Fibroblast of lung (primary cell): ENCODE measurements at places on chromosomes 12 and 14. TPM values are rescaled to one million over a fixed set of nuclear protein-coding genes. Genes with fewer than 3 reads are reported as not detected.

ALKBH1 gene
- total RNA-seq, result 11.3 and 12.1 TPM in 2 replicates

MAP3K9 gene
- total RNA-seq, result under 0.01 and 0.17 TPM in 2 replicates

PLEKHG7 gene
- total RNA-seq, result not detected in 2 replicates

OR6C68 gene
- total RNA-seq, result not detected in 2 replicates

TSPAN19 gene
- total RNA-seq, result not detected in 2 replicates

RNASE4 gene
- total RNA-seq, result 20.0 and 22.1 TPM in 2 replicates

C1QL4 gene
- 0.17 TPM in 1 of 2 replicates, not detected in the other for total RNA-seq

LALBA gene
- not detected in 2 replicates for total RNA-seq

KCNMB4 gene
- 0.33 and 0.51 TPM in 2 replicates for total RNA-seq

TMTC1 gene
- 92.5 and 222 TPM in 2 replicates for total RNA-seq

SMIM41 gene
- total RNA-seq, result 2.0 and 2.1 TPM in 2 replicates

CACNA2D4 gene
- 0.26 and 0.99 TPM in 2 replicates for total RNA-seq

OR10G3 gene
- not detected in 2 replicates for total RNA-seq

CAPZA3 gene
- total RNA-seq, result not detected in 2 replicates

- H3K4me3 ChIP-seq, result no peak overlapping the region
- H3K36me3 ChIP-seq, result no peaks in the 10 kb centered on the region
- H3K4me1 ChIP-seq, result no peaks in the 10 kb centered on the region
- H3K27me3 ChIP-seq, result no peaks in the 10 kb centered on the region
Observed at GRCh38 chr12:115213538-115214016, 529.6 kb upstream of the TBX3 start.

GRCh38 chr14:29528889-29529288, 398.8 kb downstream of the PRKD1 start:
- H3K27me3 ChIP-seq, result peaks cover 3% of the 10 kb centered on the region
- no peaks in the 10 kb centered on the region for H3K36me3 ChIP-seq
- H3K4me1 ChIP-seq, result no peaks in the 10 kb centered on the region
- H3K4me3 ChIP-seq, result no peak overlapping the region
- peak; percentile 19 for DNase-seq

DNA sequence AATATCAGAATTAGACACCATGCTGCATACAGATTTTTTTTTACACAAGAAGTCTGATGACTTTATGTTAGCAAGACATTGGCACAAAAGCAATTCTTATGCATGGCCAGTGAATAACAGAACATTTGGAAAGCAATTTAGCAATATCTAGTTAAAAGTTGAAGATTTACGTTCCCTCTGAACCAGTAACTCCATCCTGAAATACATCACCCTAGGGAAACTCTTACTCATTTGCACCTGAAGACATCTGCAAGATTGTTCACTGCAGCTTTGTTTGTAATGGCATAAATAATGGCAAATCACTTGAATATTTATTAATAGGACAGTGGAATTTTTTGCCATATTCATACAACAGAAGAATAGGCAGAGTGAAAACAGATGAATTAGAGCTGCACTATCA, 670.0 kb upstream of the NOVA1 start:
- no peak overlapping the region for H3K27ac ChIP-seq
- DNase-seq, result no peak
- no peak overlapping the region for H3K4me3 ChIP-seq
- H3K36me3 ChIP-seq, result no peaks in the 10 kb centered on the region

- DNase-seq, result peak; percentile 52
- H3K27me3 ChIP-seq, result no peaks in the 10 kb centered on the region
- no peaks in the 10 kb centered on the region for H3K36me3 ChIP-seq
- no peaks in the 10 kb centered on the region for H3K4me1 ChIP-seq
- no peak overlapping the region for H3K4me3 ChIP-seq
- no peak overlapping the region for H3K27ac ChIP-seq
Observed at GRCh38 chr12:93315907-93316622, 61.7 kb upstream of the NUDT4 start.

DNA sequence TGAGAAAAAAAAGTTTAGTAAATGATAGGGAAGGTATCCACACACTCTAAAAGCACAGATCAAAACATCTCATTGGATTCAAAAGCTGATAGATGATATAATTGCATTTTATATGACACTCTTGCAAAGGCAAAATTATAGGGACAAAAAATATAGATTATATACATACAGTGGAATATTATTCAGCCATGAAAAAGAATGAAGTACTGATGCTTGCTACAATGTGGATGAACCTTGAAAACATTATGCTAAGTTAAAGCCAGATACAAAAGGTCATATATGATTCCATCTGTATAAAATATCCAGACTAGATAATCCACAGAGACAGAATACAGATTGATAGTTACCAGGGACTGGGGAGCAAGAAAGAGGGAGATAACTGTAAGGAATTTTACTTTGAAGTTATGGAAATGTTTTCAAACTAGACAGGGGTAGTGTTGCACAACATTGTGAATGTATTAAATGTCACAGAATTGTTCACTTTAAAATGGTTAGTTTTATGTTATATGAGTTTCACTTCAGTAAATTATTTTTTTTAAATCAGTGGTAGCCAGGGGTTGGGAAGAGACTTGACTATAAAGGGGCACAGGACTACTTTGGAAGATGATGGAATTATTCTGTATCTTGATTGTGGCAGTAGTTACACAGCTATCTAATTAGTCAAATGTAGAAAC, 41.7 kb upstream of the CDKN3 start:
- DNase-seq, result no peak
- no peak overlapping the region for H3K4me3 ChIP-seq
- H3K4me1 ChIP-seq, result no peaks in the 10 kb centered on the region

GRCh38 chr14:100835548-100836310, 9.8 kb downstream of the MEG3 start:
- no peaks in the 10 kb centered on the region for H3K4me1 ChIP-seq
- H3K4me3 ChIP-seq, result no peak overlapping the region
- no peaks in the 10 kb centered on the region for H3K27me3 ChIP-seq

DNA sequence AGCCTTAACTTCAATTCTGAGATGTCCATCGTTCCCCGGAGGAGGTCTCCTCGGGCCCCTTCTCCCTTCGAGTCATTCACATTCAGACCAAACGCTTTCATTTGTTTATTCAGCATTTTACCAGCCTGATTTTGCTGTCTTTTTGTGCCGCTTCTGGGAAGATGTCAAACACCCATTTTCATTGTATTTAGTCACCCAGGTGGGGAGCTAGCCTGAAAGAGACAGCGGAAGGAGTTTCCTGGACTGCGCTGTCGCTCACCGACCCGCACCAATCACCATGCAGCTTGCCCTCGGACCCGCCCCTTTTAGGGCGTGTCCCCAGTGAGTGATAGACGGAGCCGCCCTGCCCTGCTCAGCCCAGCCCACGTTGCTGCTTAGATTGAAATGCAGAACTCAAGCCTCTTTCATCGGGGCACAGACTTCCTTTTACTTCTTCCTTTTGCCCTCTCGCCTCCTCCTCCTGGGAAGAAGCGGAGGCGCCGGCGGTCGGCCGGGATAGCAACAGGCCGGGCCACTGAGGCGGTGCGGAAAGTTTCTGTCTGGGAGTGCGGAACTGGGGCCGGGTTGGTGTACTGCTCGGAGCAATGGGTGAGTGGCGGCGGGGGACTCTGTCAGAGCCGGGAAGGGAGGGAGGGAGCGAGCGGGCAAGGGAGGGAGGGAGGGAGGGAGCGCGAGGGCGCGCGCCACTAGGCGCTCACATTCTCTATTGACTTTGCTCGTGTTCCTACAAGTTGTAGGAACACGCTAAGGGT, at the start of gene PAX9:
Gene PAX9 (plus strand): TSS at position 355 of the 752 bp plus-strand sequence. CDS start 230 bp downstream, at position 585.
- peak; percentile 42 for DNase-seq
- H3K4me1 ChIP-seq, result no peaks in the 10 kb centered on the region
- peaks cover 91% of the 10 kb centered on the region for H3K27me3 ChIP-seq
- peak within 1 kb of the TSS; percentile 21 for H3K4me3 ChIP-seq
- H3K36me3 ChIP-seq, result no peaks in the 10 kb centered on the region
- H3K27ac ChIP-seq, result no peak within 1 kb of the TSS

- H3K4me3 ChIP-seq, result no peak overlapping the region
- H3K36me3 ChIP-seq, result no peaks in the 10 kb centered on the region
- no peaks in the 10 kb centered on the region for H3K4me1 ChIP-seq
- no peaks in the 10 kb centered on the region for H3K27me3 ChIP-seq
Observed at GRCh38 chr12:79023784-79024183, 159.2 kb downstream of the SYT1 start.

GRCh38 chr14:89292579-89293313, 124.3 kb downstream of the FOXN3 start:
- DNase-seq, result no peak
- H3K27me3 ChIP-seq, result no peaks in the 10 kb centered on the region
- H3K4me1 ChIP-seq, result no peaks in the 10 kb centered on the region
- H3K4me3 ChIP-seq, result no peak overlapping the region
- H3K36me3 ChIP-seq, result no peaks in the 10 kb centered on the region

GRCh38 chr12:128842579-128842978, 10.7 kb upstream of the GLT1D1 start:
- H3K4me1 ChIP-seq, result no peaks in the 10 kb centered on the region
- no peaks in the 10 kb centered on the region for H3K27me3 ChIP-seq
- no peak overlapping the region for H3K27ac ChIP-seq

GRCh38 chr12:102816816-102817434, 100.1 kb downstream of the PAH start:
- H3K36me3 ChIP-seq, result no peaks in the 10 kb centered on the region
- H3K27ac ChIP-seq, result no peak overlapping the region
- no peaks in the 10 kb centered on the region for H3K4me1 ChIP-seq
- DNase-seq, result peak; percentile 8
- no peaks in the 10 kb centered on the region for H3K27me3 ChIP-seq

DNA sequence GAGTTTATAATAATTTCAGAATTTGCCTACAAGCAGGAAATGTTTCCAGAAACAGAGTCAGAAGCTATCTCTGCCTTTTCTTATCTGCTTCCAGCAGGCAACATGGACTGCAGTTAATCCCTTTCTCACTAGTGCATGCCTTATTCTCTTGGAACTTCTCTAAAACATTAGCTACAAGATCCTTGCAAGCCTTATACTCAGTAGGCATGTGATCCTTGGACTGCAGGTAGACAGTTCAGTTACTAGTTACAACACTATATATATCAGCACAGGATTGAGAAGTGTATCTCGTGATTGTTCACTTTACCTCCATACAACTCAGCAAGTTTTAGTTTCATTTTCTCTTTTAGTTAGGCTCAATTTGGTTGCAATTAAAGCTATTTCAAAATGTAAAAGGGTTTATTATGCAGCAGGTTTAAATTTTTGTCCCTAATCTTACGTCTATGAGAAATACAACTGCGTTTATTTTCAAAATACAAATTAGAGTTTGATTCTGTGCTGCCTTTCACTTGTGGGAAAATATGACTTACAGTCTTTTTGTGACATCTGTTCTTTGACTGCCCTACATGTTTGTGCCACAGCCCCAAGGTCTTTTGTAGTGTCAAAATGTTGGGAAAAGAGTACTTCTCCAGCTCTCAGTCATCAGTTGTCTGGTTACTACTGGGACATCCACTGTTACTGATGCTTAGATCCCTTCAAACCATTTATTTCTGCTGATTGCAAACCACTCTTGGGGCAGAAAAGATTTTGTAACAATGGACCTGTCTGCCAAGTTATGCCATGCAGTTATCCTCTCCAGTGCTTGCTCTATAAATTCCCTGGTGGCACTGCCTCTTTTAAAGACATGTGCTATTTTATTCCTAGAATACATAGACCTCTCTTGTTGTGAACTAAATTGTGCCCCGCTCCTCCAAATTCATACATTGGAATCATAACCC, 709.0 kb upstream of the FOXG1 start:
- H3K36me3 ChIP-seq, result no peaks in the 10 kb centered on the region
- H3K27me3 ChIP-seq, result no peaks in the 10 kb centered on the region
- no peaks in the 10 kb centered on the region for H3K4me1 ChIP-seq
- H3K27ac ChIP-seq, result no peak overlapping the region
- DNase-seq, result no peak

- H3K4me3 ChIP-seq, result no peak overlapping the region
- H3K27me3 ChIP-seq, result no peaks in the 10 kb centered on the region
- DNase-seq, result no peak
- H3K27ac ChIP-seq, result no peak overlapping the region
Observed at GRCh38 chr14:73153272-73153671, 17.0 kb downstream of the PSEN1 start.

- DNase-seq, result no peak
- no peaks in the 10 kb centered on the region for H3K4me1 ChIP-seq
- no peaks in the 10 kb centered on the region for H3K36me3 ChIP-seq
Observed at GRCh38 chr14:60790850-60791249, 56.3 kb downstream of the MNAT1 start.

DNA sequence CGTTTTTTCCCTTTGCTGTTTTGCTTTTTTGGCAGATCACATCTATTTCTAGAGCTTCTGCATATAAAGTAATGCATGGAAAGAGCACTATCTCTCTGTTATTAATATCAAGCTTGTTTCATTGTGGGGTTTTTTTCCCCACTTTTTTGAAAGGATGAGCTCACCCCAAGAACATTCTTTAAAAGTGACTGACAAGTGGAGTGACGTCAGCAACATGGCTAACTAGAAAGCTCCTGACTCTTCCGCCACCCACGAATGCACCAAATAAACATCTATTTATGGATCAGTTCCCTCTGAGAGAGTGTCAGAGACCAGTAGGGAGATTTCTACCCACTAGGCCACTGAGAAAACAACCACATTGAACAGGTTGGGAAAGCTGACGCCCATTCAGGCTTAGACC, 445.4 kb downstream of the GALC start:
- H3K27ac ChIP-seq, result no peak overlapping the region
- H3K27me3 ChIP-seq, result no peaks in the 10 kb centered on the region
- no peak overlapping the region for H3K4me3 ChIP-seq
- H3K36me3 ChIP-seq, result no peaks in the 10 kb centered on the region
- H3K4me1 ChIP-seq, result no peaks in the 10 kb centered on the region
- DNase-seq, result no peak

DNA sequence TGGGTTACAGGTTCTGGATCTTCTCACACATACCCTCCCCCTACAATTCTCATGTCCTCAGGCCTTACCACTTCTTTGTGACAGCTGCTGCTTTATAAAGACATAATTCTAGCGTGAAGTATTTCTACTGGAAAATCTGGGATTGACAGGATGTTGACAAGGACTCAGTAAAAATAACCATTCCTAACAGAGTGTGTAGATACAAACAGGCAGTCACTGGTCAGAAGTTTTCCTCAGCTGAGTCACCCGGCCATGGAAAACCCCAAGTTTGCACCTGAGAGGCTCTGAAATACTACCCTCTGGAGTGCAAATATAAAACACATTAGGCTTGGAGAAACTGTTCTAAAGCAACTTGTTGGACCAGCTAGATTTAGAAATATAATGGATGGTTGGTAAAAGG, 54.4 kb downstream of the SPPL3 start:
- DNase-seq, result no peak
- no peaks in the 10 kb centered on the region for H3K36me3 ChIP-seq
- H3K4me3 ChIP-seq, result no peak overlapping the region
- no peaks in the 10 kb centered on the region for H3K27me3 ChIP-seq
- H3K4me1 ChIP-seq, result peaks cover 2% of the 10 kb centered on the region
- no peak overlapping the region for H3K27ac ChIP-seq

DNA sequence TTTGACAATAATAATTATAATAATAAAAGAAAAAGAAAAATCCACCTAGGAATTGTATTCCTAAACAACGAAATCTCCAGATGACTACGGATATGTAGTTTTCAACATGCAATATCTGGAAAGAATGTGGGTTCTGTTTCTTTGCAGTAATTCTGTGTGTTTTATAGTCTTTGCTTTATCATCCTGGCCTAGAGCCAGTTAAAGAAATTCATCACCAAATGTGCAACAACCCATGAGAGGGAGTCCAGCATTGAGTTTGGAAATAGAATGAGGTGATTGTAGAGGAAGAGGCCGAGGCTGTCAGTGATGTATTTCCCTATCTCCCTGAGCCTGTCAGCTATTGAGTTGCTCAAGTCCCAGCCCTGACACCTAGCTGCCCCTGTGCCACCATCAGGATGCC, 200.5 kb upstream of the DCN start:
- H3K36me3 ChIP-seq, result no peaks in the 10 kb centered on the region
- no peak overlapping the region for H3K4me3 ChIP-seq
- H3K27me3 ChIP-seq, result peaks cover 5% of the 10 kb centered on the region
- no peak overlapping the region for H3K27ac ChIP-seq

GRCh38 chr12:95694136-95694535, 96.4 kb downstream of the NTN4 start:
- no peaks in the 10 kb centered on the region for H3K36me3 ChIP-seq
- no peaks in the 10 kb centered on the region for H3K27me3 ChIP-seq
- no peak for DNase-seq
- no peak overlapping the region for H3K4me3 ChIP-seq
